ENCODE measurements at places on chromosomes 1 and 21.

- DNase-seq, result no peak
These were observed 127.6 kb downstream of the CYYR1 start for GRCh38 chr21:26445440-26445839.

DNA sequence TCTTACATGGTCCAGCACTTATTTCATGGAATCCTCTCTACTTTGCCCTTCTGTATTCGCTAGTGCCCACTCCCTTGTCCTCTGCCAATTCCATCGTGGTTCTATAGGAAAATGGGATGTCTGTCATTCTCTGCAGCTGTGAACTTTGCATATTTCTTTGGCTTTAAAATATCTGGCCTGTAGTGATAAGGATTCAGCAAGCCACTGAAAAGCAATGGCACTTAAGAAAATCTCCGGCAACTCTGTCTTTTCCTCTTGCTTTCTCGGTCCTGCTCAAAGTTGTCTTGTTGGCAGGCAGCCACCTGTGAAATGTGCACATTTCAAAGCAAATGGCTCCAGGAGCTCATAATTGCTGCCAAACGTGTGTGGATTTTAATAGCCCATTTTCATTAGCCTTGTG lies 91.8 kb downstream of the CHD1L start:
- no peak for DNase-seq

- no peak for DNase-seq
These were observed 115.6 kb downstream of the BRINP2 start for GRCh38 chr1:177286396-177286795.

DNA sequence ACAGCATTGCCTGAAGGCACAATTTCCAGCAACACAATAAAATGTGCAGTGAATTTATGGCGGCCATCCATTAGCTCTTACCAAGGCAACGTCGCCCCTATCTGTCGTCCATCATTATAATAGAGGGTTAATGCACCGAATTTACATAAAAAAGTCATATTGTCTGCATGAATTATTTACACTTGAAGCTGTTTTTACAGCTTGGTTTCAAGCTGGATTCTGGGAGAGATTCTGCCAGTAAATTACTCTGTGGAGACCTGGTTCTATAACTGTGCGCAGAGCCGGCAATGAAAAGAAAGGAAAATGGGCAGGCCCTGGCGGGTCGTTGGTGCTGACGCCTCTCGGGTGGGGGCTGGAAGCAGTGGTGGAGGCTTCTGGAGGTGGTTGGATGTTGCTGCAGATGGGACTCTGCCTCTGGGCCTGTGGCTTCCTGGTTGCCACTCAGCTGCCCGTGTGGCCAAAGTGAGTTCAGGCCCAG lies 48.9 kb upstream of the POU3F1 start:
- DNase-seq, result no peak

GRCh38 chr1:76292418-76293184 lies 218.1 kb downstream of the ST6GALNAC3 start:
- DNase-seq, result no peak

DNA sequence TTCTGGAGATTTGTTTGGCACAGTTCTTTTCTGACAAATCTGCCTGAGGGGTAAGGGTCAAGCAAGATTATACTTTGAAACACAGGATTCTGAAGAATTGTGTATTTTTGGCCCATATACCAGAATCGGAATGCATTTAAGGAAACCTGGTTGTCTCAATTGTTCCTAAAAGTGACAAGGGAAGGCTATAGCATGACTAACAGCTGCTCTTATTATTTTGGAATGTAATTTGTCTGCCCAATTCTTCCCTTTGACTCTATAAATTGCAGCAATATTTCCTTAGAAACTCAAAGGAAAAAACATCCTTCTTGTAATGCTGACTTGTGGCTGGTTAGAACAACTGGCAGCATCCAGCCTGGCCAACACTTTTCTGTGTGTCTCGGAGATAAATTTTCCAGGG lies 15.8 kb upstream of the VCAM1 start:
- no peak for DNase-seq

GRCh38 chr21:38958323-38958705 lies 152.6 kb downstream of the ETS2 start:
- no peak for DNase-seq

- DNase-seq, result no peak
These were observed 58.7 kb downstream of the RUNX3 start for GRCh38 chr1:24871306-24871901.

DNA sequence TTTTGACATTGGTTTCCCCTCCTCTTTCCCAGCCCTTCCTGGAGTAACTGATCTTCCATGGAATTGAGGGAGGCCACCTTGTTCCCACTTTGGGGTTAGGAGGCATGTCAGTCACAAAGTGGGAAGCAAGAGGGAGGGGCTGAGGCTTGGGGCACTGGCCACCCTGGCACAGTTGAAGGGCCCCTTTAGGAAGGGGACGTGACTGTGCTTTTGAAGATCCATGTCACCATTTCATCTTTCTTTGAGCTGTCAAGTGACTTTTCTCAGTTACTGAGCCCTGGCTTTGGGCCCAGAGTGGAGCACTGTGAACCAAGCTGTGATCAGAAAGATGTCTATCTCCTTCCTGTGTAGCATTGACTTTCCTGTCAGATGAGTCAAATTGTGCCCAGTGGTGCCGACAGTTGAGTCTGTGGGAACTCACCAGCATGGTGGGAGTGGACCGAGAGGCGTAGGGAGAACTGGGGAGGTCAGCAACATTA lies 38.5 kb upstream of the TDRD10 start:
- no peak for DNase-seq

DNA sequence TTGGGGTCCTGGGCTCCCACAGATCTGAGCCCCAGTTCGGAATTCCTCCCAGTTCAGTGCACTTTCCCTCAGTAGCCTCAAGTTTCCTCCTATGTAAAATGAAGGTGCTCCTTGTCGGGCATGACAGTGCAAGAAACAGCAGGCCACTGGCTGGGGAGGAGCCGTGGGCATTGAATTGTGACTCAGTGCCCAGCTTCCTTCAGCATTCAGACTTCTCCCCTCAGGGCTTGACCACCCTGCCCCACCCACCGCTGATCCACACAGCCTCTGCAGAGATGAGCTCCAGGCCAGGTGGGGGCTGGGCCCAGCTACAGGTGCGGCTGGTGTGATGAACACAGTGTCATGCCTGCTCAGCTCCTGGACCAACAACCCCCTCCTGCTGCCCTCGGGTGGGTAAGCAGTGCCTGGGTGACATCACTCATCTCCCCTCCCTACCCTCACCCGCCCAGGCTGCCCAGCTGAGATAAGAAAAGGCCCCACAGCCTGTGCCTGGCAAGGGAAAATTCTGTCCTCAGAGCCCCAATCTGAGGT lies 4.9 kb downstream of the MOB3C start:
- DNase-seq, result no peak

DNA sequence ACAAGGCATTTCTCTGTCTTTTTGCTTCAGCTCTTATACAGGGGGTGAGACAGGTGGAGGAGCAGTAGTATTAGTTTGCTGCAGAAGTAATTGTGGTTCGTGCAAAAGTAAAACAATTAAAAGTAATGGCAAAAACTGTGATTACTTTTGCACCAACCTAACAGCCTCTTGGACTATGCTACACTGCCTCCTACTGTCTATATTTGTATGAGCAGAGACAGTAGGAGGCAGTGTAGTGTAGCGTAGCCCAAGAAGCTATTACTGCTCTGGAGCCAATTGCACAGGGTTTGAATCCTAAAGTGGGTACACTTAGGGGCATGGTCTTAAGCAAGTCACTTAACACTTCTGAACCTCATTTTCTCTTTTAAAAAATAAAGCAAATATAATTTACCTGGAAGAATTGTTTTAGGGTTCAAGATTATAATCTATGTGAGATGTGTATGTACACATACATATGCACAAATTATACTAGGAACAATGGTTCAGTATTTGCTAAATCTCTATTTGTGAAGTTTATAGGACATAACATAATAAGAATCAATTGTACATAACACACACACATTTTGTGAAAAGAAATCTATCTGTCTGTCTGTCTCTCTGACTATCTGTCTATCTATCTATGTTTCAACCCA lies 103.8 kb downstream of the BRINP3 start:
- DNase-seq, result no peak

- DNase-seq, result no peak
These were observed 8.0 kb upstream of the TMEM61 start for GRCh38 chr1:54972436-54972835.

All from nucleus accumbens (tissue), 56 donors.